SJCRH30 (cell line): ENCODE measurements at places on chromosomes 4 and X. TPM values are rescaled to one million over a fixed set of nuclear protein-coding genes. Genes with fewer than 3 reads are reported as not detected.

- peaks cover 8% of the 10 kb centered on the region for H3K4me1 ChIP-seq
- peak; percentile 69 for DNase-seq
- H3K27me3 ChIP-seq: no peaks in the 10 kb centered on the region
- no peak overlapping the region for H3K27ac ChIP-seq
Observed at GRCh38 chr4:115376866-115377265, 263.4 kb upstream of the NDST4 start.

- H3K27ac ChIP-seq: no peak overlapping the region
- no peaks in the 10 kb centered on the region for H3K36me3 ChIP-seq
- H3K4me3 ChIP-seq: no peak overlapping the region
- H3K4me1 ChIP-seq: no peaks in the 10 kb centered on the region
Observed at GRCh38 chr4:112214390-112215264, 17.0 kb upstream of the AP1AR start.

PDHA1 gene
- total RNA-seq: 378 and 393 TPM in 2 replicates

GRCh38 chr4:17310269-17310652, 201.6 kb downstream of the QDPR start:
- H3K36me3 ChIP-seq: no peaks in the 10 kb centered on the region
- no peaks in the 10 kb centered on the region for H3K27me3 ChIP-seq

- no peaks in the 10 kb centered on the region for H3K4me1 ChIP-seq
- H3K27me3 ChIP-seq: no peaks in the 10 kb centered on the region
- H3K4me3 ChIP-seq: no peak overlapping the region
- DNase-seq: no peak
- H3K27ac ChIP-seq: no peak overlapping the region
- no peaks in the 10 kb centered on the region for H3K36me3 ChIP-seq
Observed at GRCh38 chr4:102324730-102325129, 20.6 kb downstream of the SLC39A8 start.

DNA sequence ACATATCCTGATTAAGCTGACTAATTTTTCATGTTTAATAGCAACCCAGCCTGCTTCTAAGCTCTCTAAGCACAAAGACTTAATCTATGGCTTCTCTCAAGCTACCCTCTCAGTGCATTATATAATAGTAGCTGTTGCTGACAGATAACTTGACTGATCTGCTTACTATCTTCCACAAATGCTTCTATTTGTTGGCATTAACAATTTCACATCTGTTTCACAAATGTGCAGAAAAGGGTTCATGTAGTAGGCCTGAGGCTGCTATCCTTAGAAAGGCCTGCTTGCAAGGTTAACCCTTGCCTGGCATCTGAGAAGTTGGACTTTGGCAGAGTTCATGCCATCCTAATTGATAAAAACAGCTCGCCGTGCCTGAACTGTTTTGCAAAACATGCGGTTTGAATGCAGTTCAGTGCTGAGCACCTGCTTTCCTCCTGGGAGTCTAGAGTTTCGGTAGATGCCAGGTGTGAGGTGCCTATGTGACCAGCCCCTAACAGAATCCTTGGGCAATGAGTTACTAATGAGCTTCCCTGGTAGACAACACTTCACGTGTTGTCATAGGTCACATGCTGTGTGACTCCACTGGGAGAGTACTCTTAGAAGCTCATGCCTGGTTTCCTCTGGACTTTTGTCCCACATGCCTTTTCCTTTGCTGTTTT, 68.4 kb downstream of the NSG1 start:
- peaks cover 7% of the 10 kb centered on the region; the same call in 1 of the 2 replicates for H3K36me3 ChIP-seq
- no peaks in the 10 kb centered on the region for H3K4me1 ChIP-seq
- DNase-seq: no peak
- no peak overlapping the region for H3K4me3 ChIP-seq
- no peak overlapping the region for H3K27ac ChIP-seq
- H3K27me3 ChIP-seq: no peaks in the 10 kb centered on the region

PCDH18 gene
- total RNA-seq: 14.6 and 16.3 TPM in 2 replicates

DNA sequence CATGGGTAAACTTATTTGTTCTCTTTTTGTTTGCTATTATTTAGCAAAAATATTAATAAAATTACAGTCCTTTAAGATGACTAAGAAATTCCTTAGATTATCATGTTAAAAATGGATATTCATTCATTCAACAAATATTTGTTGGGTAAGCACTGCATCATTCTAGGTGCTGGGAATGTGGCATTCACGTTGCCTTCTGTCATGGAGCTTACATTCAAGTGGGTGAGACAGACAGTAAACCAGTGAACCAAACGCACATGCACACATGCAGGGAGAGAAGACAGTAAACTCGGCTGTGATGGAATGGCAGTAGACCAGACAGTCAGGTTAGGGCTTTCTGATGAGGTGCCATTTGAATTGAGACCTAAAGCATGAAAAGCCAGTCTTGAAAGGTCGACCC, 91.8 kb downstream of the STOX2 start:
- H3K4me1 ChIP-seq: no peaks in the 10 kb centered on the region
- H3K4me3 ChIP-seq: no peak overlapping the region
- H3K27me3 ChIP-seq: no peaks in the 10 kb centered on the region
- no peaks in the 10 kb centered on the region for H3K36me3 ChIP-seq

OTUD6A gene
- not detected in 2 replicates for total RNA-seq

CDK16 gene
- 68.5 and 71.8 TPM in 2 replicates for total RNA-seq
